RPMI7951 (cell line): ENCODE measurements at places on chromosomes 3 and 15. TPM values are rescaled to one million over a fixed set of nuclear protein-coding genes. Genes with fewer than 3 reads are reported as not detected.

Gene RRP9
- total RNA-seq = 29.0 and 37.6 TPM in 2 replicates

GRCh38 chr15:57323806-57324589, 52.3 kb upstream of the CGNL1 start:
- DNase-seq = peak; percentile 63

GRCh38 chr3:73520931-73521461, 103.7 kb downstream of the PDZRN3 start:
- DNase-seq = no peak

Gene APBA2
- total RNA-seq = 4.2 and 6.2 TPM in 2 replicates

Gene CCR9
- not detected in 2 replicates for total RNA-seq

GRCh38 chr3:114307832-114308231, 14.0 kb downstream of the TIGIT start:
- no peak for DNase-seq

DNA sequence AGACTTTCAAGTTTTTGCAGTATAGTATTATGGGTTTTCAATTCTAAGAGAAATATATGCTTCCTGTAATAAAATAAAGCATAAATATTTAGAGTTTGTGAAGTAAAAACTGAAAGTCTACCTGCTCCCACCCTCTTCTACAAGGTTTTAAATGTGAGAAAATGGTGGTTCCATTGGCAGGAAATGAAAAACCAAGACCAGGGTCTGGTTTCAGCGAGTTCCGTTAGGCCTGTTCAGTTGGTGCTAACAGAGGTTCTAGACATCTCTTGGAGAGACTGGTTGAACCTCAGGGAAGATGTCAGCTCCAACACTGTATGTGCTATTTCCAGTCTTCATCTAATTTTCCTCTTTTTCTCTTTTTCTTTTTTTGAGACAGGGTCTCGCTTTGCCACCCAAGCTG, 11.8 kb upstream of the MYO1E start:
- DNase-seq = no peak

Gene CTXN2
- total RNA-seq = not detected in 2 replicates

DNA sequence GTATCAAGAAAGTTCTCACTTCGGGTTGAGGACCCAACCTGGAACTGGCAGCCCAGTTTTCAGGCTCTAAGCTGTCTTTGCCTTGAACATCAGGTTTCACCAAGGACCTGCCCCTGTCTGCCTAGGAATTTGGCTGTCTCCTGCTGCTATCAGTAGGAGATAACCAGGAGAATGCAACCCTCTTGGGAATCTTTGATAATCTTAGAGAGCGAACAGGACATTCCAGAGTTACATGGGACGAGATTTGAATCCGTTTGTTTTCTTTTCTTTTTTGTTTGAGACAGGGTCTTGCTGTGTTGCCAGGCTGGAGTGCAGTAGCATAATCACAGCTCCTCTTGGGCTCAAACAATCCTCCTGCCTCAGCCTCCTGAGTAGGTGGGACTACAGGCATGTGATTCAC, 18.0 kb upstream of the EIF1B start:
- DNase-seq = no peak

GRCh38 chr15:75172284-75172820, 29.3 kb upstream of the C15orf39 start:
- DNase-seq = peak; percentile 42

DNA sequence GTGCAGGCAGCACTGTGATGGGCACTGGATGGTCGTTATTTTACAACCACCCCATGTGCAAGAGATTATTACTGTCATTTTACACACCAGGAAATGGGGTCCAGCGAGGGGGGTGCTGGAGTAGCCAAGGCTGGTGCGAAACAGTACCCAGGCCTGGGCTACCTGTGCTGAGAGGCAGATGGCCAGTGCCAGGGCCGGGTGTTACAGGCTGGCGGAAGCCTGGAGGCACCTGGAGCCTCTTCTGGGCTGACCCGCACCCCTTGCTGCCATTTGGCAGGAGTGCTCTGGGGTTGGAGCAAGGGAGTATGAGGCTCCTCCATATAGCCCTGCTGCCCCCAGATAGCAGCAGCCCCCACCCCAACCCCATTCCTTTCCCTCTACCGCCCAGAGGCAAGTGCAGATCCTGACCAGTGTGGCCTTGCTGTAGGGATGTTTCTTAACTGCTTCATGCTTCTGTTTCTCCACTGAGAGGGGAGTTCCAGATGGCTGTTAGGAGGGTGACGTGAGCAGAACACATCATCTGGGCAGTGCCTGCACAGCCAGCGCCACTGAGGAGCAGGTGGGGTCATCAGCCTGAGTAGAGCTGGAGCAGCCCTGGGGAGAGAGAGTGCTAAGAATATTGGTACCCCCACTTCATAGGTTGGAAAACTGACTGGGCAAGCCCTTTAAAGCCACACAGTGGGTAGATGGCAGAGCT, 15.3 kb downstream of the SNX33 start:
- no peak for DNase-seq

DNA sequence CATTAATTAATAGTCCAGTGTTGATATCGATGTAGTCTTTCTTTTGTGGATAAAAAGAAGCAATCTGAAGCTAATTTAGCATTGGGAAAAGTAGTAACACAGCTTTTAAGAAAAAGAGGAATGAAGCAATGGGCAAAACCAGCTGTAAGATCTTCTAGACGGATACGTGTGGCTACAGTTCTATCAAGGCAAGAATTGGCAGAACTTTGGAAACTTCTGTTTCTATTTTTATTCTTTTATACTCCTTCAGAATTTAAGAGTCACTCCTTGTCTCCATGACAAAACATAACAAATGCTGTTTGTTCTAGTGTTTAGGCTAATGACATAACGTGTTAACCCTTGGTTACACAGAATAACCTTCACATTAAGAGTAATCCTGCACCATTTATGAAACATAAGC, 289.2 kb downstream of the ROBO2 start:
- no peak for DNase-seq

GRCh38 chr3:62379321-62379798, 6.0 kb upstream of the FEZF2 start:
- no peak for DNase-seq

- no peak for DNase-seq
Observed at GRCh38 chr3:144894576-144894975, 923.0 kb downstream of the DIPK2A start.

- no peak for DNase-seq
Observed at GRCh38 chr3:17985658-17986347, 243.4 kb upstream of the TBC1D5 start.

Gene IL12A
- total RNA-seq = 0.49 and 0.72 TPM in 2 replicates

- DNase-seq = no peak
Observed at GRCh38 chr3:28291577-28291976, 50.2 kb downstream of the CMC1 start.

- no peak for DNase-seq
Observed at GRCh38 chr3:25023876-25024275, 404.2 kb upstream of the RARB start.

GRCh38 chr15:80550908-80551260, 144.2 kb upstream of the ABHD17C start:
- peak; percentile 65 for DNase-seq

DNA sequence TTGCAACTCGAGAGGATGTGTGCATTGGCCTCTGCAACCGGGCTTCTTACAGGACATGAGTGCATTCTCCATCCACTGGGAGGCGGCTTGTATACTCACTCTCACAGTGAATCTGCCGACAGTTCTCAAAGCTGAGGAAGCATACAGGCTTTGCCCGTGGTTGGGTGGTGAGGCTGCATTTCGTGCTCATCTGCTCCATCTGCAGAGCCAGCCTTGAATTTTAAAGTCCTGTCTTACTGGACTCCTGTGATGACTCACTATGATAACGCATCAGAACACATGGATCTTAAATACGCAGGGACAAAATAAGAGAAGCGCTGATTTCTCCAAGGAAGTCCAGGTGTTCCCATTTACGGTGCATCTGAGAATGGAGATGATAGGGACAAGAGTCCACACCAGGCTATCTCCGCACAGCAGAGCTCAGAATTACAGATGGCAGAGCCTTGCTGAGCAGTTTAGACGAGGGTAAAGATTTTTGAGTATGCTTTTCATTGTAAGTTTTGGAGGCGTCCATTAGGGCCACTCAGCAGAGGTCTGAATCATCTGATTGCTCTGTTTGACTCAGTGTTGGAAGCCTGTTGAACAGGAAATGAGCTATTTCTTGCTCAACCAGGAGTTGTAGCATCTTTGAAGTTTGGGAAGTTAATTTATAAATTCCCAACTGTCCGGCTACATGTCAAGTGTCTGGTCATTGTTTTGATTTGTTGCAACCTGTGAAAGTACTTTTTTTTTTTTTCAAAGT, 87.1 kb downstream of the GABRG3 start:
- peak; percentile 50 for DNase-seq

Gene TTBK2
- 8.9 and 14.6 TPM in 2 replicates for total RNA-seq

DNA sequence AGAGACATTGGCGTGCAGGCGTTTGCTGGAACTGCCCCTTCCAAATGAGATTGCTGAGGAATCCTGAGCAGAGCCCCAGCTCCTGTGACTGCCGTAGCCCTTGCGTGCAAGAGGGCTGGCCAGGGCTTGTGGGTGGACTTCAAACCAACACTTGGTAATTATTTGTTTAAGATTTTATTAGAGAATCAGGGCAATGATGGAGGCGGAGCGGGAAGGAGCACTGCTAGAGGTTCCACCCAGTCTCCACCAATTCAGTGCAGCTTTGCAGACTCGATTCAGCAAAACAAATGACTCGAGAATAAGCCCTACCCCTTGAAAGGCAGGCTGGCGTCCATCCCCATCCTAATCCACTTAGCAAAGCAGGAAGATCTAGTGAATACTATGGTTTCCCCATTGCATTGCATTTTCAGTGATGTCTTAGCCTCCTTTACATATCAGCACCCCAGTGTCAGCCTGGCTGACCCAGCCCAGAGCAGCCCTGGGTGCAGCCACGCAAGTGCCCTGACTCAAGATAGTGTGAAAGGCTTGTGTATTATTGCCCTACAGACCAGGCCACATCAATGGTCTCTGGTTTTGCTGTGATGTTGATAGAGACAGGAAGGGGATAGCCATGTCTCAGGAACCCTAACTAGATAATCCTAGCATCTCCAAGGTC, 26.0 kb downstream of the GLDN start:
- no peak for DNase-seq

Gene FSIP1
- 1.9 and 2.1 TPM in 2 replicates for total RNA-seq

- no peak for DNase-seq
Observed at GRCh38 chr3:97438131-97438530, 326.4 kb upstream of the ARL6 start.

Gene SV2B
- not detected in 2 replicates for total RNA-seq

GRCh38 chr3:152334761-152335160, 66.0 kb downstream of the MBNL1 start:
- no peak for DNase-seq

- DNase-seq = no peak
Observed at GRCh38 chr15:93897377-93897776, 334.0 kb upstream of the MCTP2 start.

DNA sequence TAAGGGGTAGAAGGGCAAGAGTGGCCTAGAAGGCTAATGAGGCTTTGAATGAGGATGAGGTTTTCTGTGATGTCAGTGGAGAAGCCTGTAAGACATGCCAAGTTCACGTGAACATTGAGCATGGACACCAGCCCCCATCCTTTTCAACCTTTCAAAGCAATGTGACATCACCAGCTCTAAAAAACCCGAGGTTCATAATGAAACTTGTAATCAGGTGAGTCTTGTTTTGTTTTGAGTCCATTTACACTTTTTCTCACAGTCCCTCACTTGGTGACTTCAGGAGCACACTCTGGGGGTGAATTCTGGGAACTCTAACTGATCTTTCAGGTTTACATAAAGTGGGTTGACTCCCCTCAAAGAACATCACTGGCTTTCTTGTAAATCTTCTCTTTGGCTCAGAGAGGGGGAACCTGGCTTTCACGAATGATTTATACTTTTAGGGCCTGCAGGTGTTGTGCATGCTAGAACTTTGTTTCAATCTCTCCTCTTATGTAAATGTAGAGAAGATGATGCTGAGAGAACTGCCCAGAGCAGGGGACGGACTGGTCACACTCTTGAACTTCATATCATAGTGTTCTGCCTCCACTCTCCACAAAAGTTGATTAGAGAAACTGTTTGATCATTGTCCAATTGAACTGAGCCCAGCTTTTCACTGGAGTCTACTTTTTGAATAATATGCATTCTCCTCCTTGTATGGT, 224.7 kb upstream of the SATB1 start:
- no peak for DNase-seq

GRCh38 chr15:88752951-88753350, 50.3 kb upstream of the ACAN start:
- DNase-seq = no peak

- no peak for DNase-seq
Observed at GRCh38 chr15:51678096-51678495, 3.2 kb upstream of the SCG3 start.

Gene SCG3
- total RNA-seq = not detected in 2 replicates

GRCh38 chr15:69394556-69395282, 19.4 kb upstream of the KIF23 start:
- peak; percentile 73 for DNase-seq

Gene CNTN4
- total RNA-seq = not detected in 2 replicates

Gene GOLGA6L7
- not detected in 2 replicates for total RNA-seq

GRCh38 chr3:122091602-122092295, 36.6 kb downstream of the CD86 start:
- DNase-seq = no peak

DNA sequence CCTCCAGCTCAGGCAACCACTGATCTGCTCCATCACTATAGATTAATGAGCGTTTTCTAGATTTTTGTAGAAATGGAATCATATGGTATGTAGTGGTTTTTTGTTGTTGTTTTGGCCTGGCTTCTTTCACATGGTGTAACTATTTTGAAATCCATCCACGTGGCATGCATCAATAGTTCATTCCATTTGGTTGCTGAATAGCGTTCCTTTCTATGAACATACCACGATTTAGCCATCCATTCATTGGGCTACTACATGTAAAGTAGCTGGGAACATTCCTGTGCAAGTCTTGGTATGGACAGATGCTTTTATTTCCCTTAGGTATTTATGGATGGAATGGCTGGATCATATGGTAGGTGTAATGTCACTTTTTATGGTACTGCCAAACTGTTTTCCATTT, 10.7 kb upstream of the CHSY1 start:
- DNase-seq = no peak

- no peak for DNase-seq
Observed at GRCh38 chr3:171297951-171298350, 162.3 kb downstream of the TNIK start.

Gene SYNPR
- total RNA-seq = not detected in 2 replicates

Gene DLL4
- 2.5 and 2.6 TPM in 2 replicates for total RNA-seq

- DNase-seq = no peak
Observed at GRCh38 chr3:161700998-161701397, 204.4 kb downstream of the OTOL1 start.

GRCh38 chr3:129224984-129225393, 24.4 kb upstream of the COPG1 start:
- DNase-seq = peak; percentile 92
